Calu3 (cell line): ENCODE measurements at places on chromosomes 4 and X. TPM values are rescaled to one million over a fixed set of nuclear protein-coding genes. Genes with fewer than 3 reads are reported as not detected.

- DNase-seq, result no peak
Observed at GRCh38 chr4:147129687-147130086, 184.0 kb upstream of the TTC29 start.

- DNase-seq, result no peak
Observed at GRCh38 chr4:75717408-75717807, 7.0 kb upstream of the USO1 start.

DNA sequence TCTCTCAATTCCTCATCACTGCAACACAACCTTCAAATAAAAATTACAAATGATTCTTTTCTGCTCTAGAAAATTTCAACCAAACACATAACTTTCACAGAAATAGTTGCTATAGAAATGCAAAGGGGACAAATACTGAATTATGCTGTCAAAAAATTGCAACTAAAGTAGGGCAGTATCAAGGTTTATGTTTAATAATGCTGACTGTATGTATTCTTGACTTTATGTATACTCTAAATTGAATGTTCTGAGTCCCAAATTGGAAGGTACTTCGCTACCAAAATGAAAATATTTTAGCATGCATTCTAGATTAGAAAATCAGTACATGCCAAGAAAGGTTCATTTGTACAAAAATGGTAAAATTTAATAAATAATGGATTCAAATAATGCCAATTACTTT, 237.3 kb upstream of the TET2 start:
- no peak for DNase-seq

DNA sequence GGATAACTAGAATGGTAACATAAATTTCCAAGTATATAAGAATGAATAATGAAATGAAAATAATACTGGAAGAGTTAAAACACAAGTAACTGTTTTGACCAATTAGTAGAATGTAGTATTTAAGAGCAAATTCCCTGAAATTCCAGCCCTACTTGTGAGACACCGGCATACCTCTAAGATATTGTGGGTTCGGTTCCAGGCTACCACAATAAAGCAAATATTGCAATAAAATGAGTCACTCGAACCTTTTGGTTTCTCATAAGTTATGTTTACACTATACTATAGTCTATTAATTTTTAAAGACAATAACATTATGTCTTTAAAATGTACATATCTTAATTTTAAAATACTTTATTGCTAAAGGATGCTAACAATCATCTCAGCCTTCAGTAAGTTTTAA, 15.2 kb upstream of the IQCM start:
- DNase-seq, result no peak

DNA sequence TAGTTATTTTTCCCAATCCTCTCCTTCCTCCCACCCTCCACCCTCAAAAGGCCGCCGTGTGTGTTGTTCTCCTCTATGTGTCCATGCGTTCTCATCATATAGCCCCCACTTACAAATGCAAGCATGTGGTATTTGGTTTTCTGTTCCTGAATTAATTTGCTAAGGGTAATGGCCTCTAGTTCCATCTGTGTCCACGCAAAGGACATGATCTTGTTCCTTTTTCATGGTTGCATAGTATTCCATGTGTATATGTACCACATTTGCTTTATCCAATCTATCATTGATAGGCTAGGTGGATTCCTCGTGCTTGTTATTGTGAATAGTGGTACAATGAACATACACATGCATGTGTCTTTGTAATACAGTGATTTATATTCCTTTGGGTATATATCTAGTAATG, 1193.7 kb downstream of the RPA4 start:
- no peak for DNase-seq

DNA sequence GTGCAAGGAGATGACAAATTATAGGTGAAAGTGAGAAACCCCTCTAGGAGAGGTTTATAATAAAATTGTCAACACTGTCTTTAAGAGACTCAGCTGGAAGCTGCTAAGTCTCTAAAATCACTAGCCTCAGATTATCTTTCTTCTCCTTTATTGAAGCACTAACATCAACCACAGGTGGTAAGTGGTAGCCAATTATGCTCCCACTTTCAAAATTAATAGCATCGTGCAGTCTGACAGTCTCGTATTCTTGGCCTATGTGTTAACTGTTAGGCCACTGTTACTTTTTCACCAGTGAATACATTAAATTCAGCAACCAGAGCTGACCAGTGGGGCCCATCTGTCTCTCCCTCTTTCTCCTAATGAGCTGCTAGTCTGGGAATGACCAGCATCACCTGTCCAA, 674.1 kb downstream of the RAPGEF2 start:
- DNase-seq, result no peak

- DNase-seq, result no peak
Observed at GRCh38 chr4:182642831-182643230, 274.4 kb downstream of the DCTD start.

- DNase-seq, result no peak
Observed at GRCh38 chr4:120801137-120801758, 121.3 kb downstream of the PRDM5 start.

DNA sequence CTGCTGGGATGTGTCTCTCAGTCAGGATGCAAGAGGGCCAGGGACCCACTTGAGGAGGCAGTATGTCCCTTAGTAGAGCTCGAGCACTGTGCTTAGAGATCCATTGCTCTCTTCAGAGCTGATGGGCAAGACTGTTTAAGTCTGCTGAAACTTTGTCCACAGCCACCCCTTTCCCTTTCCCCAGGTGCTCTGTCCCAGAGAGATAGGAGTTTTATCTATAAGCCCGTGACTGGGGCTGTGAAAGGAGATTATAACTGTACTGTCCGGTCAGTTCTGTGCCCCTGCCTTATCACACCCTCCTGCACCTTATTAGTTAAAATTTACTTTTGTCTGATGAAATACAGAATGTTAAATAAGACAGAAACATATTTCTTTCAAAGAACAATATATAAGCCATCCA, 378.4 kb downstream of the PABPC4L start:
- DNase-seq, result no peak

DNA sequence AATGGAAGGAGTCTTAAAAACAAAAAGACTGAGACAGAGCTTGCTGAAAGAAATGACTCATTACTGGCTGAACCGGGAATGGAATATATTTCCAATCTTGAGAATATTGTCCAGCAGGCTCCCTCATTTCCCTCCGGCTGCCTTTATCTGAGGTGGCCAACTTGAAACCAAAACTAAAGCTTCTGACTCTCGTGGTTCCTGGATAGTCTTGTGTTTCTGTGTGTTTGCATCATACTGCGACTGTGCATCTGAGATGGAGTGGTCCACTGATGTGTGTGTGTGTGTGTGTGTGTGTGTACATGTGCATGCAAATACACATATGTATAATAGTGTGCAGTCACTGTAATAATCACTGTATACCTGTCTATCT, 145.6 kb upstream of the SCML1 start:
- peak; percentile 20 for DNase-seq

- DNase-seq, result no peak
Observed at GRCh38 chrX:74525116-74525515, 89.3 kb downstream of the RLIM start.

- DNase-seq, result no peak
Observed at GRCh38 chrX:151752847-151753246, 18.3 kb downstream of the CNGA2 start.

GRCh38 chr4:124337874-124338273, 374.7 kb downstream of the ANKRD50 start:
- no peak for DNase-seq

DNA sequence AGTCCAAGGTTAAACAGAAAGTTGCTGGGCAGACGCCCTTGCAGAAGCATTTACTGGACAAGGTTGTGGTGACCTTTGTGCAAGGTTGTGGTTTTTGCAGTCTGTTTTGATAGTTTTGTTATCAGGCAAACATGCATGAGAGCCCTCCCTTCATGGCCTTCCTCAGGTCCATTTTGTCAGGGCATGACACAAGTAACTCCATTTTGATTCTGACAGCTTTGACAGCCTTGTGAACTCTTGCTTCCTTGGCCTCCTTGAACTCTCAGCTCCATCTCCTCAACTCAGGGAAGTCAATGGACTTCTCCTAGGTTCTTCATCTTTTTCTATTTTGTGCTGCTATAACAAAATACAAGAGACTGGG, 97.7 kb downstream of the CEP44 start:
- no peak for DNase-seq

GRCh38 chr4:114378305-114378903, 220.2 kb upstream of the UGT8 start:
- peak; percentile 11 for DNase-seq

DNA sequence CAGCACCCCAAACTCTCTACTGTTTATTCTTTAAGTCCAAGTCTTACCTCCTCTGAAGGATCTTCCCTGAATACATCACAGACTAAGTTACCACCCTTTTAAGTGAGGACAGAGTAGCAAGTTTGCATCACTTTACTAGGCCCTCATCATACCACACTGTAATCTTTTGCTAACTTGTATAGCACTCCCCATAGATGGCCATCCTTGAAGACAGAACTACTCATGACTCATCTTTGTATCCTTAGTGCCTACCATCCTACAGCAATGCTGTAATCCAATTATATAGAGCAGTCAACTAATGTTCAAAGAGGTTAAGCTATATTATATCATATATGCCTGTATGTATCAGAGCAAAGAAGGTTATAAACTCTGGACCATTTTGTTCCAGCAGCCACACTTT, 101.4 kb downstream of the ADAMTS3 start:
- DNase-seq, result no peak

- no peak for DNase-seq
Observed at GRCh38 chr4:144557404-144557803, 88.6 kb upstream of the HHIP start.

GRCh38 chrX:10952619-10953018, 158.5 kb upstream of the HCCS start:
- DNase-seq, result no peak

GRCh38 chr4:142416711-142417275, 429.3 kb downstream of the INPP4B start:
- DNase-seq, result no peak

DNA sequence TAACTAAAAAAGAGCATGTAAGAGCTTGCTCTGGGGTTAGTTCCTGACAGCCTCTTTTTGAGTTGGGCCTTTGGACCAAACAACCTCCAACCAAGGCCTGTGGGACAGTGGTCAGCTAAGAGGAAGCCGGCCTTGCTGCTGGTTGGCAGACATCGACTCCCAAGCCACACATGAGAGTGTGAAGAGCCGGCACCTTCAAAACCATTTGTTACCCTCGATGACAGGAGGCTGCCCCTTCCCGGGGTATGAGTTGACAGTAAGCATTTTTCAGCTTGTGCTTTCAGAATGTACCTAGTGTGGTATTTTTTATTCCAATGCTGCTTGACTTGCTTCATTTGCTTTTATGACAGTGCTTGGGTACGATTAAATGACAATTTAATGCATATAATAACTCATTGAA, 168.6 kb upstream of the IGFBP7 start:
- no peak for DNase-seq

- no peak for DNase-seq
Observed at GRCh38 chrX:155876704-155877103, 4.4 kb upstream of the VAMP7 start.

DNA sequence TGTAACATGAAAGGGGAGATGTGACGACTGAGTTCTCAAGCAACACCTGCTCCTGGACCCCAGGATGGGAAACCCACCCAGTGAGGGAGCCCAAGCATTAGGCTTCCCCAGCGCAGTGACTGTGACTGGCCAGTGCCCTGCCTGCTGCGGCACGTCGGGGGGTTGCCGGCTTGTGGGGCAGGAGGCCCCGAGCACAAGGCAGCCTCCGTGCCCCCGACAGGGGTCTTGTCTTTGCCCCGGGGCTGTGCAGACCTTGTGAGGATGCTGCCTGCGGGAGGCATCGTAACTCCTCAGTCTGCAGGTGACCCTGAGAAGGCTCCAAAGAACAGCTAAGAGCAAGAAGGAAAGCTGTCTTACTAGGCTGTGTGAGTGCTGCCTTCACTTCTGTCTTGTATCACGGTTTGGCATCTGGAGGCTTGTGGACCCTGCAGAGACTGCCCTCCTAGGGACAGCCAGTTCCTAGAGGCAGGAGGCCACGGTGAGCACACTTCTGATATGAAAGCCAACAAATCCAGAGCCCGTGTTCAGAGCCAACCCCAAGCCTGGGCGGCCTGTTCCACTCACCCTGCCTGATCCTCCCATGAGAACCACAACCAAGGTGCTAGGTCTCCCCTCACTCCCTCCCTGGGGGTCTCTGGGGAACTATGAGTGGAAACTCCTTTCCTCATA, 47.7 kb downstream of the FGFRL1 start:
- no peak for DNase-seq

DNA sequence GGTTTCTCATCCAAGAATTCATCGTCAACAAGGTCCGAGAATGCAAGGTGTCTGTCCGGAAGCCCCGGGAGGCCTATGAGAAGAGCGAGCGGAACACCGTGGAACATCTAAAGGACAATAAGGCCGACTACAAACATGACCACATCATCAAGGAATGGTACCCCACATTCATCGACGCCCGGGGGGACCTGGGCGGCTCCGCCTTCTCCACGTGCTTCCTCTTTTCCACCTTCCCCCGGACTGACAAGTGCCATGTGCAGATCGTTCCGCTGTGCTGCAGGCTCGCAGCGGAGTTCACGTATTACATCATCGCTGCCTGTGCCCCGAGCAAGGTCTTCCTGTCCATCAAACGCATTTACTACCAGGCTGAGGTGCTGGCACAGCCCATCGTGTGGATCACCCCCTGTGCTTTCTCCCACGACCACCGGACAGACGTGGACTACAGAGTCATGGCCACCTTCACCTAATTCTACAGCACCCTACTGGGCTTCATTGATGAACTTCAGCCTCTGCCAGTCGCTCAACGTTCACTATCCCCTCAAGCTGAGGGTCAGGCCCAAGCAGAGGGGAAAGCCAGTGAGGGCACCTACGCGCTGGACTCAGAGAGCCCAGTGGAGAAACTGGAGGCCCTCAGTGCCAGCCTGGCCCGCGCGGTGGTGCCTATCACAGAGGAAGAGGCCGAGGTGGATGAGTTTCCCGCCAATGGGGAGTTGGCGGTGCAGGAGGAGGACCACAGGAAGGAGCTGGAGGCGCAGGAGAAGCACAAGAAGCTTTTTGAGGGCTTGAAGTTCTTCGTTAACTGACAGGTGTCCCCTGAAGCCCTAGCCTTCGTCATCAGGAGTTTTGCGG, 125.9 kb upstream of the PABPC4L start:
- DNase-seq, result no peak

- no peak for DNase-seq
Observed at GRCh38 chr4:99879458-99879857, 14.8 kb downstream of the LAMTOR3 start.

Gene POU3F4
- not detected in 2 replicates for total RNA-seq

Gene LUZP4
- not detected in 2 replicates for total RNA-seq

Gene DGKK
- not detected in 2 replicates for total RNA-seq

Gene GPR82
- total RNA-seq, result not detected in 2 replicates

Gene KCTD8
- not detected in 2 replicates for total RNA-seq

Gene PAGE2B
- total RNA-seq, result not detected in 2 replicates

Gene KLF8
- 0.66 and 0.83 TPM in 2 replicates for total RNA-seq

Gene INTU
- total RNA-seq, result 4.6 and 4.8 TPM in 2 replicates

Gene REELD1
- 1.2 TPM in 1 of 2 replicates, not detected in the other for total RNA-seq

Gene ENPP6
- not detected in 2 replicates for total RNA-seq

Gene F11
- total RNA-seq, result 0.38 and 0.86 TPM in 2 replicates

Gene AGTR2
- total RNA-seq, result not detected in 2 replicates
